Cardiac septum (tissue), 1 donor: ENCODE measurements at places on chromosomes 5 and 9.

GRCh38 chr5:155082401-155082800 lies 68.8 kb downstream of the KIF4B start:
- no peak for DNase-seq

DNA sequence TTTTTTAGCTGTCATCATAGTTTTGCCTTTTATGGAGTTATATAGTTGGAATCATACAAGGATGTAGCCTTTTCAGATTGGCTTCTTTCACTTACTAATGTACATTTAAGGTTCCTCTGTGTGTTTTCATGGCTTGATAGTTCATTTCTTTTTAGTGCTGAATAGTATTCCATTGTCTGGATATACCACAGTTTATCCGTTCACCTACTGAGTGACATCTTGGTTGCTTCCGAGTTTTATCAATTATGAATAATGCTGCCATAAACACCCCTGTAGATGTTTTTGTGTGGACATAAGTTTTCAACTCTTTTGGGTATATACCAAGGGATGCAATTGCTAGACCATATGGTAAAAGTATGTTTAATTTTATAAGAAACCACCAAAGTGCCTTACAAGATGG lies 136.3 kb downstream of the NR3C1 start:
- no peak for DNase-seq

DNA sequence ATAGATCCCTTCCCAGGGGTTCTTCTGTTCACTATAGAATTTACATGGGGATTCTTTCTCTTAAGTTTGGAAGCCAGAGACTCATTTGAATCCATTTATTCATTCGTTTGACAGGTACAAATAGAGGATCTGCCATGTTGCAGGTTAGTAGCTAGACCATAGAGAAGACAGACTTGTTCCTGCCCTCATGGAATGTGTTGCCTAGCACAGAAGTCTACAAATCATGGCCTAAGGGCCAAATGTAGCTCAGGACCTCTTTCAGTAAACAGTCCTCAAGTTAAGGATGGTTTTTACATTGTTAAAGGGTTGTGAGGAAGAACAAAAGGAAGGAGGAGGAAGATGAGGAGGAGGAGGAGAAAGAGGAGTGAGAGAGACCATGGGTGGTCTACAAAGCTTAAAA lies 114.7 kb upstream of the SLC44A1 start:
- no peak for DNase-seq

- DNase-seq: no peak
Observed at GRCh38 chr5:170497311-170498038, 6.3 kb upstream of the KCNIP1 start.

DNA sequence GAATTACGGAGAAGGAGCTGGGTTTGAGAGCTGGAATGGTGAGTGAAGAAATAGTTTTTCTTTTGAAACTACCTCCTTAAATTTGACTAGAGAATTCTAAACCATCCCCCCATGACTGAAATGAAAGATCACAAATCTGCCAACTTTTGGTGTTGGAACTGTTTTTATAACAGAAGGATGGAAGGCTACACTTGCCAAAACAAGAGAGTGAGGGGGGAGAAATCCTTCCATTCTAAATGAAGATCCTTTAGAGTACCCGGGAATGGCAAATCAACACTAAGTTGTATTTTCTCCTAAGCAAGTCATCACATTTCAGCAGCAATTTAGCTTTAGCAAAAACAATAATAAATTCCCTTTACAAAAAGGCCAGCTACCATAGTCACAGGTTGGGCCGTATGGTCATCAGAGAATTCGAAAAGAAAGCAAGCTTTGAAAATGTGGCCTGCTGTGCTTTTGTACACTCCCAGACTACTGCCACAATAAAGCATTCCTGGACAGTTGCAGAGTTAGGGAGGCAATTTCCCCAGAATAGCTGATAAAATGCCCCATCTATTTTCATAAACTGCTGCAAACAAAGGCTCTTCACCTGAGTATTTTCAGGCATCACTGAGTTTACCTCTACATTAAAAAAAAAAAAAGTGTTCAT lies 25.0 kb upstream of the FREM1 start:
- no peak for DNase-seq

DNA sequence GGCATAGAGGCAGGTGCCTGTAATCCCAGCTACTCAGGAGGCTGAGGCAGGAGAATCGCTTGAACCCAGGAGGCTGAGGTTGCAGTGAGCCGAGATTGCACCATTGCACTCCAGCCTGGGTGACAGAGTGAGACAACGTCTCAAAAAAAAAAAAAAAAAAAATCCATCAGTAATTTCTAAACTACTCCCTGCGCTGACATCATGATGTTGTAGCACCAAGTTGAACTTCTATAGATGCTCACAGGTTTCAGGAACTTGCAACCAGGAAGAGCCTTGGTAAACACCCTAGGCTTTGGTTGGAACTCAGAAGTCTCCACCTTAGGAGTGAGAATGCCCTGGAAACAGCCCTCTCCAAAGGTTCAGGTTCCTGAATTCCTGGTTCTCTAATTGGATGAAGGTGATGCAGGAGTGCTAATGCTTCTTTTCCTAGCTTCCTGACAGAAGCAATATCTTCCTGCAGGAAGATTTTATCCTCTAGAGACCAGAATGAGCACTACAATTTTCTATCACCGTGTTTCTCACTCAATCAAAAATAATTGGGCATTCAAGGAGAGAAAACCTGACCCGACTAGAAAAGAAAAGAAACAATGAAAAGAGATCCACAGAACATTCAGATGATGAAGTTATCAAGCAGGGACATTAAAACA lies 469.6 kb downstream of the GADD45G start:
- no peak for DNase-seq

DNA sequence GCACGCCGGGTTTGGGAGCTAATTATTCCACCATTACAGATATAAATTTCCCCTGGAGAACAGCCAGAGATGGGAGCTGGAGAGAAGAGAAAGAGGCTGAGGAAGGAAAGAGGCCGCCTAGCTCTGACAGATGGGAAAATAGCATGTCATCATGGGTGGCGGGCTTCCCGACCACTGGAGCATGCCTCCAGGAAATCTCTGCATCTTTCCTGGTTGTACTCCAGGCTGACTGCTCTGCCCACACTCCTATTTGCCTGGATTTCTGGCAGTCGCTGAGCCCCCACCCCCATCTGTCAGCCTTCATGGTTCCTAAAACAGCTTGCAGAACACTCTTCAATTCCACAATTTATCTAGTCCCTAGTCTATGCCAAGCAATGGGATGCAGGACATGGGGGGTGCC lies 14.3 kb upstream of the GABRP start:
- DNase-seq: no peak

DNA sequence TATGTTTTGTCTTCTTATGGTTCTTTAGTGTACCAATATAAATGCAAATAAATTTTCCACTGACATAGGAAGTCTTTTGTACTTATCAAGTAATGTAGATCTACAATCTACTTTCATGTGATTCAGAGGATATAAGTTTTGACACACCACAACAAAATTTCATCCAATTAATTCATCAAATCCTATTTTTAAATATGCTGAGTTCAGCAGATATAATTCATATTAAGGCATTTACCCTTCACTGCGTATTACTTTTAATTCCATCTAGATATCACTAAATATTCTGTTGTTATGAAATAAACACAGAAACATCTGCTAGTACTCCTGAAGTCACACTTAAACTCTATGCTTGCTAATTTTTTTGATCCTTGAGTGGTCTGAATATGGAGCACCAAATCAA lies 19.8 kb upstream of the ZNF354A start:
- DNase-seq: no peak

DNA sequence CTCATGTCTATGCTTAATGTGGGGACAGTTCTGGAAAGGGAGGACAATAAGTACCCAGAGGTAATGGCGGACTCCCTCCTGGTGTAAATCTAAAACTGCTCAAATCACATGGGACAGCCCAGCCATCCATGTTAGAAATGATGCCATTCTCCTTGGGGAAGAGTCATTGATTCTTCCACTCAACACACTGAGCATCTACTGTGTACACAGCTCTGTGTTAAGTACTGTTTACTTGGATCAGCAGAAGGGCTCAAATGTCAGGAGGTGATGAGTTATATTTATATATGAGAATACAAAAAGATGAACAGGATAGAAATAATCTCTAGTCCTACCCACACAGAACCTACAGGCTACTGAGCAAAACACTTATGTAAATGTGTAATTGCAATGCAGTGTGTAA lies 31.8 kb upstream of the NANS start:
- DNase-seq: no peak

DNA sequence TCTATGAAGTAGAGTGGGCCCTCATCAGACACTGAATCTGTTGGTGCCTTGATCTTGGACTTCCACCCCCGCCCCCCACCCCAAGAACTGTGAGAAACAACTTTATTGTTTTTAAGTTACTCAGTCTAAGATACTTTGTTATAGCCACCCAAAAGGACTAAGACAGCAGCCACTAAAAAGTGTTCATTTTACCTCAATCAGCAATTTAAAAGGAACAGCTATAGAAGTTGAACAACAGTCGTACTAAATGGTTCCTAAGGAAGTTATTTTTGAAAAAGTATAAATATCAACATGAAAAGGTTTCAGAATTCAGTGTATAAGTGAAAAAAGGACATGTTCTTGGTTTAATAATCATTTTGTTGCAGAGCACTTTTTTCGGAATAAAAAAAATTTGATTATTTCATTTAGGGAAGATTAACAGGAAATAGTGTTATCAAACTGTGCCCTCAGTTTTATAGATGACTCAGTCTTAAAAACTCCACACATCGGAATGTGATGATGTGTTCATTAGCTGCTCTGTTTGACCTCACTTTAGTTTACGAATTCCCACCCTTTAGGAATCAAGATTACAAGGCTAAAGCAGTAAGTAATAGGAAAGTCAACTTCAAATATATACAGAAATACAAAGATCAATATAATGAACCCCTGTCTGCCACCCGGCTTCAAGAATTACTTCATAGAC lies 71.2 kb downstream of the MTAP start:
- DNase-seq: no peak

- DNase-seq: no peak
Observed at GRCh38 chr9:132681561-132681960, 11.3 kb downstream of the GTF3C4 start.

- DNase-seq: no peak
Observed at GRCh38 chr5:59496524-59497134, 396.9 kb downstream of the PDE4D start.

GRCh38 chr5:178426326-178427130 lies 163.7 kb downstream of the COL23A1 start:
- no peak for DNase-seq

- no peak for DNase-seq
Observed at GRCh38 chr5:116437351-116437705, 137.3 kb downstream of the SEMA6A start.
